ENCODE measurements at places on chromosomes 13 and 19. TPM values are rescaled to one million over a fixed set of nuclear protein-coding genes. Genes with fewer than 3 reads are reported as not detected.

PLIN4 gene
- 0.05 TPM for polyA plus RNA-seq

- no peak for DNase-seq
Measured at GRCh38 chr13:107964395-107964794, 250.9 kb downstream of the LIG4 start.

DNA sequence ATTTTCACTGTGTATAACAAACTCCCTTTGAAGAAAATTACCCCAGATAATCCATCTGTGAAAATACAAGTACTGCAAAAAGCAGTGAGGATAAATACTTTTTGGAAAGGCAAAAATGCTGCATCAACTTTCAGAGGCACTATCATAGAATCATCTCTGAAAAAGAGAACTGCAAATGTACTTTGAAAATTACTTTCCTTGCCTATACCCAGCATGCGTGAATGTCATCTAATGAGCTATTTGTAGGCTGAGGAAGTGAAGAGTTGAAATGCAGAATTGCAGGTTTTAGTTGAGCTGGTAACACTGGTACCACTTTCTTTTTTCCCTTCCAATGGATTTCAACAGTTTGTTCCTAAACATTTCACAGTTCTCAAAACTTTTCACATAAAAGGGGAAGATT lies 196.7 kb downstream of the TBC1D4 start:
- DNase-seq: no peak

TSPAN16 gene
- not detected for polyA plus RNA-seq

DNA sequence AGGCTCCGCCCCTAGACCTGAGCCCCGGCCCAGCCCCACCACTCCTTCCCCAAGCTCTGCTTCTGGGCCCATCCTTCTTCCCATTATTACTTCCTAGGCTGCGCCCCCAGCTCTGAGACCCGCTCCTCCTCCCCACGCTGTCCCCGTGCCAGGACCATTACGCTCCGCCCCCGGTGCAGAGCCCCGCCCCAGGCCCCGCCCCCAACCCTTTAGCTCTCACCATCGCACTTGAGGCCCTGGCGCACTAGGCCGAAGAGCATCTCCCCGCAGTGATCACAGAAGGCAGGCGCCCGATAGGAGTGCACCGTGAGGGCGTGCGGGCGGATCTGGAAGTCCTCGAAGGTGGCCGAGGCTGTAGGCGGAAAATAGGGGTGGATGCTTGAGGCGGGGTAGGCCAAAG lies 6.2 kb downstream of the PRKD2 start:
- no peak for DNase-seq

DNA sequence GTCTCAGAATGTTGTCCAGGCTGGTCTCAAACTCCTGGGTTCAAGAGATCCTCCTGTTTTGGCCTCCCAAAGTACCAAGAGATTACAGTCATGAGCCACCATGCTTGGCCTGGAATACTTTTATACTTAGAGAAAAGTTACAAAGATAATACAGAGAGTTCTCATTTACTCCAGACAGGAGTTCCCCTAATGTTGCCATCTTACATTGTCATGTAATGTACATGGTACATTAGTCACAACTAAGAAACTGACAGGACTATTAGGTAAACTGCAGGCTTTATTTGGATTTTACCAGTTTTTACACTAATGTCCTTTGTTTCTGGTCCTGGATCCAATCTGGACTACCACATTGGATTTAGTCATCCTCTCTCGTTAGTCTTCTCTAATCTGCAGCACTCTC lies 2.3 kb upstream of the C19orf84 start:
- DNase-seq: peak; percentile 71

Measured in CD14-positive monocyte (primary cell).